Neural crest cell (in vitro differentiated cells): ENCODE measurements at places on chromosomes 5 and 9. TPM values are rescaled to one million over a fixed set of nuclear protein-coding genes. Genes with fewer than 3 reads are reported as not detected.

The PTGES gene
- 1.1 and 1.2 TPM in 2 replicates for total RNA-seq

The TICAM2 gene
- 1.4 and 1.9 TPM in 2 replicates for total RNA-seq

The ELOVL7 gene
- total RNA-seq, result 0.42 and 0.96 TPM in 2 replicates

The FIBCD1 gene
- 0.23 and 0.45 TPM in 2 replicates for total RNA-seq

The STKLD1 gene
- 2.8 and 2.9 TPM in 2 replicates for total RNA-seq

DNA sequence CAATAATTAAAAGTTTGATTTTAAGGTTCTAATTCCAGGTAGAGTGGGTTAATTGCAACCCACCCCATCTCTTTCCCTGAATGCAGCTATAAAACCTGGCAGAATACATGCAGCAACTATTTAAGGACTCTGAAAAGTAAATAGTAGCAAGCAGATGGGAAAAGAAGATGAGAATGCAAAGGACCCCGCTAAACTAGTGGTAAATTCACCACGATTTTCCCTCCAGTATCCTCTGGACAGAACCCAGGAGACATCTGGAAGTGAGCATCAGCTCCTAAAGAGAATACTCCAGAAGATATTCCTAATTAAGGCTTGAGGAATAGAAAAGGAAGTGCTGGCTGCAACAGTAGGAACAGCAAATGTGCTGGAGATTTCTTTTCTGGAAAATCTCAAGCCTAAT is 170.9 kb downstream of the FRMD3 start:
- no peak overlapping the region for H3K4me3 ChIP-seq
- no peaks in the 10 kb centered on the region for H3K27me3 ChIP-seq
- peaks cover 3% of the 10 kb centered on the region for H3K36me3 ChIP-seq
- H3K4me1 ChIP-seq, result peaks cover 9% of the 10 kb centered on the region

DNA sequence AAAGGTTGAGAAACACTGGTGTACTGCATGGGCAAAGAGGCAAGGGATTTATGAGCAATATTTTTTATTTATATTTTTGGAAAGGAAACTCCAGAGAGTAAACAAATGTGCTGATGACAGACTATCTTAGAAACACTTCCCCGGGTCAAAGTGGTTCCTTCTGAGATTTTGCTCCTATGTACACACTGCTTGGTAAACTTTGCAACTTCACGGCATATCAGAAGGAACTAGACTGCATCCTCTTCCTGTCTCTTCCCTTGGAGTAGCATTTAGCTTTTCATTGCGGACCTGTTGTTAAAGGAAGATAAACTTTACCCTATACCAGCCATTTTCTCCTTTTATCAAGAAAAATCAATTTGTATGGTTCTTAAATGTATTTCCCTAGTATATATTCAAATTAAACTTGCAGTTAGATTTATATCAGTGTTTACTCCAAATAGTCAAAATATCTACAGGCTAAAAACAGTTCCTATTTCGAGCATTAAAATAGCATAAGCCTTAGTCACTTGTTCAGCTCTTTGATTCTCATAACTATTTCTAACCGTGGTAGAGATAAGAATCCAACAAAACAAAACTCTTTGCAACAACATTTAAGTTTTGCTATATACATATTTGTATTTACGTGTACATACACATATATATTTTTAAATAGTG is 48.0 kb upstream of the LRRC19 start:
- H3K36me3 ChIP-seq, result peaks cover 15% of the 10 kb centered on the region
- H3K4me1 ChIP-seq, result no peaks in the 10 kb centered on the region
- H3K27ac ChIP-seq, result no peak overlapping the region

DNA sequence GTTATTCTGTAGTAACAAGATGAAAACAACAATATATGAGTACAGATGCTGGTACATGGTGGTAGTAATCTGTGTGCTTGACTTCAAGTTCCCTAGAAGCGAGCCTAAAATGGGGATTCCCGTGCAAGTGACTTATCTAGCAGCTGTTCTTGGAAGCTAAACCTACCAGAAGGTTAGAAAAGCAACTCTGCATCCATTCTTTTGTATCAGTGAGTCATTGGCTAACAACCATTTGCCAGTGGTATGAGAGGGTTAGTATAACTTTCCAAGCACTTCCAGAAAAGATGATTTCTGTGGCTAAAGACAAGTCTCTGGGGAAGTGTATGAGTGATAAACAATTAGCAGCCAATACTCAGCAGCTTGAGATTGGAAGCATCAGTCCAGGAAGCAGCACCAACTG is 787.7 kb upstream of the CDH6 start:
- peaks cover 6% of the 10 kb centered on the region for H3K4me1 ChIP-seq
- H3K4me3 ChIP-seq, result no peak overlapping the region
- no peaks in the 10 kb centered on the region for H3K36me3 ChIP-seq
- no peak overlapping the region for H3K27ac ChIP-seq
- no peak for DNase-seq
- no peaks in the 10 kb centered on the region for H3K27me3 ChIP-seq

GRCh38 chr5:117945258-117945657 is 1043.1 kb downstream of the DTWD2 start:
- H3K27me3 ChIP-seq, result no peaks in the 10 kb centered on the region
- peaks cover 2% of the 10 kb centered on the region for H3K36me3 ChIP-seq
- H3K27ac ChIP-seq, result no peak overlapping the region
- peaks cover 5% of the 10 kb centered on the region for H3K4me1 ChIP-seq
- no peak overlapping the region for H3K4me3 ChIP-seq
